HS-27A (cell line): ENCODE measurements at places on chromosomes 5 and 9.
A peak's percentile ranks its signal among the peaks of the same experiment; 100 is the strongest.

DNA sequence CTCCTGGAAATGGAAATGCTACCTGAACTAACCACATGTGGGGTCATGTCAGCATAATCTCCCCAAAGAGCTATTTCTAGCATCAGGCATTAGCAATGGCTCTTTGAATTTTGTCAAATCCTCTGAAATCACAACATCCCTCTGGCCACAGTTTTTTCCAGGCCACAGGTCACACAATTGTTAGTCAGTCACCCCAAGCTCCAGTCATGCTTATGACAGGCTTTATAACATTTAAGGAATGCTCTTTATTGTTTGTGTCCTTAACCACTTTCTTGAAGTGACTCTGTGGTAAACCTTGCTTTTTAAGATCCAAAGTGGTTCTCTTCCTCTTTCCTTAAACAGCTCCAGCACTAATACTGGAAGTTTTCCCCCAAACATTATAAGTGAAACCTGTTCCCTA is 169.2 kb upstream of the HMHB1 start:
- no peak for DNase-seq

DNA sequence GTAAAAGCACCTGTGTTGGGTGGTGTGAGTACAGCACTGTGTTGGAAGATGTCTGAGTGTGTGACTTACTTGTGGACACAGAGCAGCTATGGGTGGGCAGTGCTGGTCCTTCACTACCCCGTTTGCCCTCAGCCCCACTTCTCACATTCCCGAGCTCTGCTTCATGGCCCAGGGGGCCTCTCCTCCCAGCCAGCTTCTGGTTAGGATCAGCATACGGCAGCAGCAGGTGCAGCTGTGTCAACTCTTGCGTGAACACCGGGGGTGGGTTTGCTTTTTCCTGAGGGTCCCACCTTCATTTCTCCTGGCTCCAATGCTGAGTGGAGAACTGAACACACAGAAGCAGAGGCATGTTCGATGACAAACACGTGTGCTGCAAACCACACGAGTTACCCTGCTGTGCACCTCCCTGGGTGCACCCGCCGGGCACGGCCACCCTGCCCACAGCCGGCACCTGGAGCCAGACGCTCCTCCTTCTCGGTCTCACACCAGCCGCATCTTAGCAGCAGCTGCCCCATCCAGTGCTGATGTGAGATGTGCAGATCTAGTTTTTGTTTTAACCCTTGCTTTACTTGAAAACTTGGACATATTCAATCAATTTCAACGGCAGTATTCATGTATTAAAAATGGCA is 14.9 kb upstream of the SLC6A3 start:
- no peak for DNase-seq

DNA sequence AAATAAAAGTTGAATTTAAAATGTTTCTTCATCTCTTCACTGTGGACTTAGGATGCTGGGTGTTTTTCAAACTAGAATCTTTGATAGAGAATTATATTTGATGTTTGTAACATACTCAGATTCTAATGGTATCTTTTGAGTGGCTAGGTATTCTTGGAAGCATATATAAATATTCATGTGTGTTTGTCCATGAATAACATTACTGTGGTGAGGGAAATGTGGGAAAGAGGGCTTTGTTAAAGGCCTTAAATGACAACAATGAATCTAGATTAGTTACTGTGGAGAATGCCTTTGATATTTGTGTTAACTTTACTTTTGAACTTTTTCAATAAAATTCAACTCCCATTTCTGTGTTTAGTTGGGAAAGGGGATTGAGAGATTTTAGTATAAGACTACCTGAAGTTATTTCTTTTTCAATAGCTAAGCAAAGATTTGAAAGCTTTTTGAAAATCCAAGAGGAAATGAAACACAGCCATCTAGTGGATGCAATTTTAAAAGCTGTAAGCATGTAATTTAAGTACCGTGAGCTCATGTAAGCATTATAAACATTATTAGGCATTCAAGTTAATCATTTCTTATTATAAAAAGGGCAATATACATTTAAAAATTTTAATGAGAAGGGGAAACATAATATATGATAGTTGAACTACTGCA is 69.6 kb downstream of the CCDC171 start:
- DNase-seq, result no peak

DNA sequence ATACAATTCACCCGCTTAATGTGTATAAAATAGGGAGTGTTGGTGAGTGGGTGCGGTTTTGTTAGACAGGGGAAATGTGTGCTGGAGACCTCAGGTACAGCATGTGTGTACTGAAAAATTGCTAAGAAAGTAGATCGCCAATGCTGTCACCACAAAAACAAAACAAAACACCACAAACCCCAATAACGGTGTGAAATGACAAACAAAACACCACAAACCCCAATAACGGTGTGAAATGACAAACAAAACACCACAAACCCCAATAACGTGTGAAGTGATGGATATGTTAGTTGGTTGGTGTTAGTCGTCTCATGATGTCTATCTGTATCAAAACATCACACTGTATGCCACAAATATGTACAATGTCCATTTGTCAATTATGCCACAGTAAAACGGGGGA is 14.2 kb upstream of the GFPT2 start:
- no peak for DNase-seq

- DNase-seq, result no peak
These were observed 184.0 kb downstream of the TTLL11 start for GRCh38 chr9:121909111-121909510.

GRCh38 chr5:80659106-80659505 is 4.3 kb upstream of the DHFR start:
- DNase-seq, result no peak

DNA sequence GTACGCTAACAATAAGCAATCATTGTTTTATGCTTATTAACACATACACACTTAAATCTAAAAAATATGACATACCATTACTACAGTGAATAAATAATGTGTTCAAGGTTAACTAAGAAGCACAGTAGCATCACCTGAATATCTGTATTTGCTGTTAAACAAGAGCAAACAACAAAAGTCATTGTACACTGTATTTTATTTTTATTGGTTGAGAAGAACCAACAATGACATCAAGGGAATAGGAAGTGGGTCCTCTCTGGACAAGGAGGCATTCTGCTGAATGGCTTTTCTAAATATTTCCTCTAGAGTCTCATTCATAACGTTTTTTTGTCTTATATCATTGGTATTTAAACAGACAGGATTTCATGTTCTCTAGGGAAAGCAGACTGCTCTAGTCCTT is 460.4 kb downstream of the CDH9 start:
- no peak for DNase-seq

- DNase-seq, result no peak
These were observed 29.0 kb upstream of the ENTREP1 start for GRCh38 chr9:69295872-69296552.

DNA sequence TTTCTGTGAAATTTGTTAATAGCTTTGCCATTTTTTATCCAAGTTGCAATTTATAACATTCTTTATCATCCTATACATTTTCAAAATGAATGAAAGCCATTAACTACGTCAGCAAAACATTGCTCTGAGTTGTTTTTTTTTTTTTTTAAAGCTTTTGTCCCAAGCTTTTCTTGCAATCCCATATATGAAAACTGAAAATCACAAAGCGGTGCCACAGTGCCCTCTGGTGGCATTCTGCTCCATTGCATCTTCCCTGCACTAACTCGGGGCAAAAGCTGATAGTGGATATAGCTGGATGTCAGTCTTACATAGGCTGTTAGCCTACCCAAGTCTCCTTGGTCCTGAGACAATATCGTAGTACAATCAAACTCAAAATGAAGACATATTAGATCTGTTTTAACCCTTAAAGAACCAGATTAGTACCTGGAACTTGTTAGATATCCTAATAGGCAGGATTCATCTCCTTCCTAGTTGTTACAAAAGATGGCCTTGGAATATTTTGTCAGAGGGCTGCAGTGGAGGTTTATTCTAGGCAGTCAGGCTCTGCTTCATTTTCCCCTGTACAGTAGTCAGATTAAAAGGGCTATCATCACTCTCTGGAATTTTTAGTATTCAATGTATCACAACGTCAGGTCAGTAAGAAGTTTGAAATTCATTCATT is 669.9 kb downstream of the PTPRD start:
- no peak for DNase-seq

DNA sequence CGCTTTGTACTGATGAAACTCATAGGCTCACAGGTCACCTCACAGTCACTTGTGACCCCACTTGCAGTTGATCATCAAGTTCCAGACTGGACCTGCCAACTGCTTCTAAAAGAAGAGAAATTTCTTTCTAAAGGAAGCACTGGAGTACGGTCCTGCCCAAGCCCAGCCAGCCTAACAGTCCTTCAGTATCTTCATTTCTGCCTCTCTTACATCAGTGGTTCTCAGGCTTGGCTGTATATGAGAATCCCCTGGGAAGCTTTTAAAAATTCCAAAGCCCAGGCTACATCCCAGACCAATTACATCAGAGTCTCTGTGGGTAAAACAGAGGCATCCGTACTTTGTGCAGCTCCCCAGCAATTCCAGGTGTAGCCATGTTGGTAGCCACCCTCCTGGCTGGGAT is 282.1 kb downstream of the NFIB start:
- DNase-seq, result no peak

DNA sequence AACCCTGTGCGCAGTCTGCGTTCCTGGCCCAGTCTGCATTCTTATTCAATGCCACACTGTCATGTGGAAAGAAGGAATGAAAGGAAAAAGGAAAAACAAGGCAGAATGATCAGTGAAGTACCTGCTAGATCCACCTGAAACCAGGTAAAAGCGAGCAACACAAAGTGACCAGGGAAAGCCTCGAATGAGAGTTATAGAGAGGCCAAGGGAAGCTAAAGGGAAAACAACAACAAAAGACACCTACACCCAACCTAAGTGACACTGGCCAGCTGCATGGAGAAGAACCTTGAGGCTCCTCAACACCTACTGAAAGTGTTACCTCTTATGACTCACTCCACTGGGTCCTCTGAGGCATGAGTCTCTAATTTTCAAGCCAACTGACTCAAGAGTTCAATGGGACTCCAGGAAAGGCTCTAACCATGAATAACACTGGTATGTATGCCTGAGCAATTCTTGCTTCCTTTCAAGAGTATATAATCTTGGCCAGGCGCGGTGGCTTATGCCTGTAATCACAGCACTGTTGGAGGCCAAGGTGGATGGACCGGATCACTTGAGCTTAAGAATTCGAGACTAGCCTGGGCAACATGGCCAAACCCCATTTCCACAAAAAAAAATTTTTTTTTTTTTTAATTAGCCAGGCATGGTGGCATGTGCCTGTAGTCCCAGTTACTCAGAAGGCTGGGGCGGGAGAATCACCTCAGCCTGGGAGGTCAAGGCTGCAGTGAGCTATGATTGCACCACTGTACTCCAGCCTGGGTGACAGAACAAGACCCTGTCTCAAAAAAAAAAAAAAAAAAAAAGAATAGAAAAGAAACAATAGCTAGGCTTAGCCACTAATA is 29.0 kb downstream of the MTMR12 start:
- no peak for DNase-seq

DNA sequence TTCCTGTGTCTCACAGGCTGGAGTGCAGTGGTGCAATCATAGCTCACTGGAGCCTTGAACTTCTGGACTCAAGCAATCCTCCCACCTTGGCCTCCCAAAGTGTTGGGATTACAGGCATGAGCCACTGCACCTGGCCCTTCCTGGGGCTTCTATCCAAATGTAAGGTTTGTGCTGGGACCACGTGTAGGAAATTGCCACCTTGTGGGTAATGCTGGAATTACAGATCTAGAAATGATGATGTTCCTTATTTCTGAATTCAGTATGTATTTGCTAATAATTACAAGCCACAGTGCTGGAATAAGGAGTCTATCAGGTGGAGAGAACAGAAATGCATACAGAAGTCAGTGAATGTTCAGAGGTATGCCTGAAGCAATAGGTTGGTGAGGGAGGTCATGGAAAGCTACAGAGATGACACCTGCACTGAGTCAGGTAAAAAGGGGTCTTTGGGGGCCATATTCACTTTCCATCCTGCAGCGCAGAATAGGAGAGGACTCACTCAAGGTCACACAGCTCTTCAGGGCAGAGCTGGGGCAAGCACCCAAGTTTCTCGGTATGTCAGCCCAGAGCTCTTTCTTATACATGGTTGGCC is 8.8 kb upstream of the IGFBPL1 start:
- DNase-seq, result no peak

GRCh38 chr9:115300874-115301273 is 182.9 kb upstream of the TNC start:
- DNase-seq, result no peak

DNA sequence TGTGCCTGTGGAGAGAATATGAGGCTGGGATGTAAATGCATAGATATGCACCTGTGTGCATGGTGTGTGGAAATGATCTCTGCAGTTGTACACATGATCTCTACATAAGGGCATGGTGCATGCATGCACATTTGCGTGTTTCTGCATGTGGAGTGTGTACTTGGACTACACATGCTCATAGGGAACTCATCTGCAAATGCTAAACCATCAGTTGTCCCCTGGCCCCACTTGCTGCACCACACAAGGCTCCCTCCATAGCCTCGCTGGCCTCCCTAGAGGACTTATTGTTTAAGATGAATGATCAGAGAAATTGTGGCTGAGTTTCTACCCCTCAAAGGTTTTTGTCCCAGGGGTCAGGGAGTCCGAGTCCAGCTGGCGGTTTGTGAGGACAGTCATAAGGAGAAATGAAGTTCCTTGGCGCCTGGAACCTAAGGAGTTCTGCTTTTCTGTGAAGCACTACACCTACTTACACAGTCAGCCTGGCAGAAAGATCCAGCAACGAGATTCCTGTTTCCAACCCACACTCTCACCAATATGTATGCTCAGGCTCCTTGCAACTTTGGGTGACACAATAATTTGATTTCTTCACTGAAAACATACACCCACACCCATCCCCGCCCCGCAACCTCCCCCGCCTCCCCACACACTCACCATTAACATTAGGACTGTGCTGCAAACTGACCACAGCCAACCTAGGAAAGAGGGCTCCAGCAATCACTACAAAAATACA is 79.9 kb upstream of the CPEB4 start:
- DNase-seq, result no peak

DNA sequence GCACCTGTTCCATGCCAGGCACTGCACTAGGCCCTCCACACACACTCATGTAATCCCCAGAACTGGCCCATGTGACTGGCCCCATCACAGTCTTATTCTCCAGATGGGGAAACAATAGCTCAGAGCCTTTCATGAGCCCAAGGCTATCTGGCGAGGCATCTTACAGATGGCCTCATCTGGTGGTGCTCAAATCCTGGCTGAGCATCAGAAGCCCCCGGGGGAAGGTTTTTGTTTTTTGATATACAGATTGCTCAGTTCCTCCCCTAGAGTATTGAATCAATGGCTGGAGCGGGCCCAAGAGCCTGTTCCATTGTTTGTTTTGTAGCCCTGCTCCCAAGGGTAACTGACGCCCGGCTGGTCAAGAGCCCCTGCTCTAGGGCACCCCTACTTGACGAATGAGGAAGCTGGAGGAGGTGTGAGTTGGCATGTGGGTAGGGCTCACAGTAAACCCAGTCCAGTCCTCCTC is 145.3 kb upstream of the RAPGEF1 start:
- DNase-seq, result no peak

DNA sequence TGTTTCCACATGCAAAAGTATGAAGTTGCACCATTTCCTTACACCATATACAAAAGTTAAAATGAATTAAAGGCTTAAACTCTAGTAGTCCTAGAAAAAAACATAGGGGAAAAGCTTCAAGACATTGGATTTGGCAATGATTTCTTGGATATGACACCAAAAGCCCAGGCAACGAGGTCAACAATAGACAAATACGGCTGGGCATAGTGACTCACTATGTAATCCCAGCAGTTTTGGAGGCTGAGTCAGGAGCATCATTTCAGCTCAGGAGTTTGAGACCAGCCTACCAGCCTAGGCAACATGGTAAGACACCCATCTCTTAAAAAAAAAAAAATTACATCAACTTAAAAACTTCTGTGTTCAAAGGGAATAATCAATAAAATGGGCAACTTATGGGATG is 30.9 kb upstream of the SREK1 start:
- peak; percentile 17 for DNase-seq

- DNase-seq, result no peak
These were observed 150.0 kb downstream of the ARL15 start for GRCh38 chr5:54160329-54160728.
